ENCODE measurements at places on chromosomes 13 and 19.

DNA sequence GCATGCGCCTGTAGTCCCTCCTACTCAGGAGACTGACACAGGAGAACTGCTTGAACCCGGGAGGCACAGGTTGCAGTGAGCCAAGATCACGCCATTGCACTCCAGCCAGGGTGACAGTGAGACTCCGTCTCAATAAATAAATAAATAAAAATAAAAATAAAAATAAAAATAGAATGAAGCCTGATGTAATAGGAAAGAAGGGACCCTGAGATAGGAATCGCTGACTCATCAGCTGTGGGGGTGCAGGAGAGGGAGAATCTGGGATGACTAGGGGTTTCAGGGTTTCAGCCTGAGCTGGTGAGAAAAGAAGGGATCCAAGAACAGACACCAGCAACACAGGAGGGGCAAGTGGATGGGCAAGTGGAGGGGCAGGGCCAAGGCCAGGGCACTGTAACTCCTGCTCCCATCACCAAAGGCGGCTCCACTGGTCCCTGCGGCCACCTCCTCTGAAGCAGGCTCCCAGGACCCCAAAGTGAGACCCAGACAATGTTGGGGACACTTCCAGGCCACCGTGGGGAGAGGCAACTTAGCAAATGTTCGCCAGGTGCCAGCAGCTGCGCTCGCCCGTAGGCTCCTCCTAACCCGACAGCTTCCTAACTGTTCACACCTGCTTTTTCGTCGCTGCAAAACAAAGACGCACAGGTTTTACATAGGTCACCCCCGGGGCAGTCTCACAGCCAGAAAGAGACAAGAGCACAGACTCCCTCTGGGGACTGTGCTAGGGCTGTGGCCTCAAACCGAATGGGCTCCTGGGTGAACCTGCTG is 1.2 kb downstream of the HAUS8 start:
- DNase-seq = peak; percentile 12

- DNase-seq = no peak
Measured at GRCh38 chr19:12330340-12330739, 3.1 kb downstream of the ZNF563 start.

DNA sequence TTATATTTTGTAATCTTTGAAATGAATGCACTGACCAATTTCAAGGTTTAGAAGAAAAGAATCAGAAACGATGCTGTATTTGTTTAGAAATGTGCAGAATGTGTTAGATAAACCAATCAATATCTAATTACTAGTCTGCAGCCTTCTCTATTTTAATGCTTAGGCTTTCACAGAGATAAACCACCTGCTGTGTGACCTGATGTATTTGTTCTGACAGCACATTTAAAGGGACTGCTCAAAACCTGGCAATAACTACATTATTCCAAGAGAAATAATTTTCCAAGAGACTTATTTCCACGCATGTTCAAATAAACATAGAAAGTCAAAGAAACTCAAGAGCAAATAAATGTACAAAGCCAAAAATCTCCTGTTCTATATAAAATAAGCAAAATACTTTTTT is 641.6 kb upstream of the PCDH20 start:
- no peak for DNase-seq

DNA sequence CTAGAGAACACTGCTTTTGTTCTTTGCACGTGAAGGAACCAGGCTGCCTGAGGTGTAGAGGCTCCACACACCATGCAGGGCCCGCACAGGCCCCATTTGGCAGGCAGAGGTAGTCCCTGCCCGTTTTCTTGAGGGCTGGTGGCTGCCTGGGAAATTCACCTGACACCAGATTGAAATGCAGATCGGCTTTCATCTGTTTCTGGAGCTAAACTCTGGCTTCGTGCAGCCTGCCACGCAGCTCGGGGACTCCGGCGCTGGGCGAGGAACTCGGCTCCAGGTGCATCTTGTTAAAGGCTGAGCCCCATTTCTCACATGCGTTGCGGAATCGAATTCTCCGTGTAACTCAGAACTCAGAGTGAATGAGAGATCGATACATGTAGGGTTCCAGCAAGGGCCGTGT is 37.7 kb downstream of the ATP11A start:
- no peak for DNase-seq

DNA sequence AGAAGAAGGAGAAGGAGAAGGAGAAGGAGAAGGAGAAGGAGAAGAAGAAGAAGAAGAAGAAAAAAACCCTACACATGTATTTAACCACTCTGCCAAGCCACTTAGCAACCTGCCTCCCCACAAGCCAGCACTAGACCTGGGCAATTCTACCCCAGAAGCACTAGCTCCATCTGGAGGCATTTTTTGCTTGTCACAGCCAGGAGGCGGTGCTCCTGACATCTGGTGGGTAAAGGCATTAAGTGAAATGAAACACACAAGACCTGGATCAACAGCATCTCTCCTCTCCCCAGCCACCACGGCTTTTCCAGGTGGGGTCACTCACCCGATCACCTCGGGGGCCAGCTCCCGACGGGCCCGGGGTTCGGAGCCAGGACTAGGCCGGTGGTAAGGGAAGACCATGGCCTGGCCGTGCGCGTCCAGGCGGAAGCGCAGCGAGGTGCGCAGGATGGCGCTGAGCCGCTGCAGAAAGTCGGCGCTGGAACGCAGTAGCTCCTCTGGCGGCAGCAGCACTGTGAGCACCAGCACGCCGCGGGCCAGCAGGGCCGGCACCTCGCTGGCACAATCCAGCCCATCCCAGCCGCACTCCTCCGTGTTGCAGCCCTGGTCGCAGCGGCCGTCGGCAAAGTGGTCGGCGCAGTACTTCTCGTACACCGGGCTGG is 26.9 kb downstream of the NOTCH3 start:
- DNase-seq = no peak

DNA sequence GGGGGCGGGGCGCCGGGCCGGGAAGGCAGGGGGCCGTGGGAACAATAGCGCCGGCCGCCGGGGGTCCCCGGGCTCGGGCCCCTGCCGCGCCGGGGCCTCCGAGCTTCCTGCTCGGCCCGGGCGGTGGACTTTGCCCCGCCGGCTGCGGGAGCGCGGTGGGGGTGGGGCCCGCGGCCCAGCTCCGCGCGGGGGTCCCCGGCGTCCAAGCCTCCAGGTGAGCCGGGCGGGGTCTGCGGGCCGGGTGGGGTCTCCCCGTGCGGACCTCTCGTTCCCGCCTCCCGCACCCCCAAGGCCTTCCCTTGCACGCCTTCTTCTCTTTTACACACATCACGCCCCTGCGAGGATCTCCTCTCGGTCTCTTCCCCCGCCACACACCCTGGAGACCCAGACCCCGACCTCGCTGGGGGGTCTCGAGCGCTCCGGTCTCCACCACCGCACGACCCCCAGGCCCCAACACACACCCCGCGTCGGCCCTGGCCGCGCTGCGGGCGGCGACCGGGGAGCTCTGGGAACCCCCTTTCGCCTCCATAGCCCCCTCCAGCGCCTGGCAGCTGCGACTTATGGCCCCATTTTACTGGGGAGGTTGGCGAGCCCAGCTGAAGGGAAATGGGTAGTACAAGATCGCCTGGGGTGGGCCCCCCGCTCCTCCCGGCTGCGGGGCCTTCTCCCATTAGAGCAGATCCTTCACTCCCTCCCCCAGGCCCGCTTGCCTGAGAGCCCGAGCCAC is 711 bp downstream of the CAMSAP3 start:
- no peak for DNase-seq

DNA sequence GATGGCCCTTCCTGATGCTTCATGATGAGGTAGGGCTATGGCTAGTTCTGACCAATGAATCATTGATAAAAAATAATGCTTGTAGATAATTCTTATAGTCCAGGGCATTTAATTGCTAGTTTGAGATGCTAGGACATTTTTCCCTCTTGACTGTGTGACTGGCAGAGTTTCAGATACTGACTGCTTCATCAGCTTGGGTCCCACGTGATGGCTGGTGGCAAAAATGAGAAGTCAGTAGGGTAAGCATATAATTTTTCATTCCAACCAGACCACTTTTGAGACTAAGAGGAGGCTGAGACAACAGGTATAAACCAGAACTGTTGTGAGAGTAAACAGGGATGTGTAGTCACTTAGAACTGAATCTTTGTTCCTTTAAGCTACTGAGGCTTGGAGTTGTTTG is 183.3 kb downstream of the HS6ST3 start:
- no peak for DNase-seq

DNA sequence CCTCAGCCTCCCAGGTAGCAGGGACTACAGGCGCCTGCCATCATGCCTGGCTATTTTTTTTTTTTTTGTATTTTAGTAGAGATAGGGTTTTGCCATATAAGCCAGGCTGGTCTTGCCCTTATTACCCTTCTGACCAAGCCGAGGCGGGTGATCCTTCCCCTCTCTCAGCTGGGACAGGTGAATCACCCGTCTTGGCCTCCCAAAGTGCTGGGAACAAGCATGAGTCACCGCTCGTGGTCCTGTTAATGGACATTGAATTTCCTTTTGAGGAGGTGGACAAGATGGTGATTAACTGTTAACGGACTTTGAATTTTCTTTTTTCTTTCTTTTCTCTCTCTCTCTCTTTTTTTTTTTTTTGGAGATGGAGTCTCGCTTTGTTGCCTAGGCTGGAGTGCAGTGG is 10.6 kb downstream of the CD70 start:
- DNase-seq = no peak

DNA sequence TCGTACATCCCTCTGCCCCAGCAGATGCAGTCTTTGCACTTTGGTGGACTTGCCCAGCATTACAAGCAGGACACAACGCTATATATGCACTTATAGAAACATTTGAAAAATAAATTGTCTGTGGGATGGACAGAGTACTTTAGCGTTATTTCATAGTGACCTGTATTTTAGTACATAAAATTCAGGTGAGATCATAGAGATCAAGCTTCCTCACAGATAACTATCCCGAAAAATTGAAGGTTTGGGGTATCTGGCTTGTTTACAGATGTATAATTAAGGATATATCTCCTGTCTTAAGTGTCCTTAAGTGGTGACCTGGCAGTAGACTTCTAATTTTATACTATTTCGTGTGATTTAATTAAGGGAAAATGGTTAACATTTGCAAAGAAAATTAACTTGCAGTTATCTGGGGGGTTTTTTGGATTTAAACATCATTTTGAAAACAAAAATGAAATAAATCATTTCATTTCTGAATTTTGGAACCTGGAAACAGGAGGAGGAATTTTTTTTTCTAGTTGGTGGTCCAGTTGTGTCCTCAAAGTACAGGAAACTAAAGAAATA is 977 bp upstream of the MAB21L1 start:
- no peak for DNase-seq

DNA sequence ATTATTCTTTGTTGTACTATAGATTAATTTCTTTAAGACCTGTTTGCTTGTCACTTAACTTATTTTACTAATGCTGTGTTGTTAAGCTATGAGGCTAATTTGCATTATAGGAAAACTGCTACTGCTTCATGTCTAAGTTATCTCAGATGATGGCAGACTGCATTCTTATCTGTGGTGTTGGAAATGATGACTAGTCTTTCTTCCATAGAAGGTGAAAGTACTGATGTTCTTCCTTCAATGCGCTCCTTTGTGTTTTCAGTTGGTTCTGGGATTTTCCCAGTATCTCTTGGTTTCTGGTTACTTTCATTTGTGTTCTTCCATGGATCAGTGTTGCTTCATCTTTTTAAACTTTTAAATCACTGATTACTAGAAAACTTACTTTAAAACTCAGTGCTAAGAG is 46.9 kb downstream of the TPP2 start:
- DNase-seq = no peak

DNA sequence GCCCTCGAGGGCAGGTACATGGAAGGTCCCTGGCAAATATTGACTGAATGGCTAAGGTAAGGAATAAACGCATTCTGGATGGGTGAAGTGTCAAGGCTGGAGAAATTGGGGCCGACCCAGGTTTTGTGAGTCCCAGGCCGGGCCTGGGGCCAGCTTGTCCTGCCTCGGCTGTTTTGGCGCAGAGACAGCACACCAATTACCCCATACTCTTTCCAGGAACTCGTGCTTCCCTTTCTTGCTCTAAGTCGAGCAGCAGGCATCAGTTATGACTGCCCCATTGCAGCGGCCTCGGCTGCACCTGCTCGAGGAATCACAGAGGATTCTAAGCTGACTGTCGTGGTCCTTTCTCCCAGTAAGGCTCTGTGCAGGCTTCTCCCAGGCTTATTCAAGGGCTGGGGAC is 67.1 kb downstream of the ZNF536 start:
- no peak for DNase-seq

GRCh38 chr13:111177921-111178320 is 62.8 kb downstream of the ARHGEF7 start:
- no peak for DNase-seq

DNA sequence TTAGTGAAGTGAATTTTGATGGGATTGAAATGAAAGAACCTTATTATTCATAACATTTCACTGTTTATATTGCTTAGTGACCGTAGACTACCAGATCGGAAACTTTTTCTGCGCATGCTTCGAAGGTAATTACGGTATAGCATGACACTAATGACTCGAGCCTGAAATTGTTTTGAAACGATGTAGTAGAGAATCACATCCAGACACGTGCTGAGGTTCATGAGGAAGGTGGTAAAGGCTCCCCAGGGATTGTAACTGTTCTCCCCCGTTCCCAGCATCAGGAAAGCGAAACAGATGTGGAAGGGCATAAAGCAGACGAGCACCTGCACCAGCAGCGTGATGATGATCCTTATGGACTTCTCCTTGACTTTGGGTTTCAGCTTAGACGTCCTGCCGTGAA is 3.3 kb downstream of the GPR18 start:
- no peak for DNase-seq

DNA sequence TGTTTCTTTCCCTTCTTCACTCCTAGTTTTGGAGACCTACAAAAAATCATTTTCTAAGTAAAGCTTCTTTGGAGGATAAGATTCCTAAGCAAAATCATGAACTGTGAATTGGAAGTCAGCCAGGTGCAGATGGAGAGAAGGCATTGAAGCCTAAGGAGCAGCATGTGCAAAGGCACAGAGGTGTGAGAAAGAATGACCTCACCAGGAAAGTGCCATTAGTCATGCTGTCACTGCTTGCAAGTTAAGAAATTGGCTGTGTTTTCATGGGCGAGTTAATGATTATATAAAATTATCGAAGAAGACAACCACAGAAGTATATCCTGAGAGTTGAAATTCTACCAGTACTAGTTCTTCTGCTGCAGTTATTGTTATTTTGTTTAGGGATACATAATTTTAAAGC is 80.3 kb upstream of the KLHL1 start:
- no peak for DNase-seq
